ENCODE measurements at places on chromosomes 16 and 17.

DNA sequence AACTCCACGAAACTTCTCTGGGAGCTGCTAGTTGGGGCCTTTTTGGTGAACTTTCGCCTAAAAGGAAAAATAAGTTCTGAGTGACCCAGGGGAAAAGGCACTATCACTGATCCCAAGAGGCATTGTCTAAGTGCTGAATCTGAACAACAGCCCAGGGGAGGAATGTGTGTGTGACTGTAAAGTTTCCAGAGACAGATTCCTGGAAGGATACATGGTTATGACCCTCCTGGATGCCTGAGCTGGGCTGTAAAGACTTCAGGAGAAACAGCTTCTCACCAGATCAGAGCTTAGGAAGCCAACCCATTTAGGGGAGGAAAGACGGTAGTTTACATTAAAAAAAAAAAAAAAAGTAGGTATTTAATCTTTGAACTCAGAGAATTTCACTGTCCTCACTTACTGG is 20.2 kb downstream of the HIGD1B start:
- DNase-seq, result no peak

DNA sequence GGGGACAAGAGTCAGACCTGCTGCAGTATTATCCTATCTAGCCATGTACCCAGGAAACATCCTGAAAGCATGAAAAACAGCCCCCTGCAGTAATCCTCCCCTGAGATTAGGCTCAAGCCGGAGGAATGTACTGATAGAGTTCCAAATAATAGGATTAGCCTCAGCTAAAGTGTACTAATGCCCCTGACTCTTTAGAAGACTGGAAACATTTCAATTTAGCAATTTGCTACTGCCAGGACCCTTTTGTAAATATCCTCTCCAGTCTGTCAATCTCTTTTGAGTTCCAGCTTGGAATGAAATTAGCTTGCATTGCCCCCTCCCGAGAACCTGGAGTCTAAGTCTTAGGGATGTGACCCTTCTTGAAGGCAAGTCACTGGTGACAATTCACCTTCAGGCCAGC is 110.8 kb upstream of the DNAH9 start:
- DNase-seq, result no peak

DNA sequence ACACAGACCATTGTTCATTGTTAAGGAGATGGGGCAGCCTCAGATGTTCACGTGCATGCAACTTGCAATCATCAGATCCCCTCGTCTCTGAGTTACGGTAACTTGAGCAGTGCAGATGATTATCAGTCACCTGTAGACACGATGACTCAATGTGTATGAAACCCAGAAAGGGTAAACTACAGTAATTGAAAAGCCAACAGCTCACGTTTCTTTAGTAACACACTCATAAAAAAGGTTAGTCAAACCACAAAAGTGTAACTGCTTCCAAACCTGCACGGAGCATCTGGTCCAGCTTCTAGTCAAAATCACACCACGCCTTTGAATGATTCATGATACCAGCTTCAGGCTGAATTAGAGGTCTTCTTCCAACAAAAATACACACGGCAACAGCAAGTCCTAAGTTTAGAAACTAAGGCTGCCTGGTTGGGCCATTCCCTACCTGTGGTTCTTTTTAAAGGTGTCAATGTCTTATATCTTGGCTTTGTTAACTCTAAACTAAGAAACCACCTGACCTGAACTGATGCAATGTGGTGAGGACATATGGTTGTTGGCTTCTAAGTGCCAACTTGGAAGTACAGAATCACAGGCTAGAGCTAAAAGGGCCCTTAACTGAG is 32.3 kb downstream of the GRB7 start:
- DNase-seq, result no peak

DNA sequence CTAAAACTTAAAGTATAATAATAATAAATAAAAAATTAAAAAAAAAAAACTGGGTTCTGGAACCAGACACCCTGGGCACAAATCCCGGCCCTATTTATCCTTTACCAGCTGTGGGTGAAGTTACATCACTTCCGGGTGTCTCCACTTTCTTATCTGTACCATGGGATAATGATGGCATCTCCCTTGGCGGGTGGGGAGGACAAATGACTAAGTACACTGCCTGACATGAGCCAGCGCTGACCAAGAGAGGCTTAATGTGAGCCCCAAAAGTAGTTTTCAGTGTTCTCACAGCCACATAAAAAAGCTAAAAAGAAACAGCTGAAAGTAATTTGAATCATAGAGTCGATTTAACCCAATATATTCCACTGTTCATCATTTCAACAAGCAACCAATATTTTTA is 424.9 kb downstream of the SOX9 start:
- DNase-seq, result no peak

- peak; percentile 35 for DNase-seq
Observed at GRCh38 chr16:19393226-19394111, 24.2 kb upstream of the TMC5 start.

DNA sequence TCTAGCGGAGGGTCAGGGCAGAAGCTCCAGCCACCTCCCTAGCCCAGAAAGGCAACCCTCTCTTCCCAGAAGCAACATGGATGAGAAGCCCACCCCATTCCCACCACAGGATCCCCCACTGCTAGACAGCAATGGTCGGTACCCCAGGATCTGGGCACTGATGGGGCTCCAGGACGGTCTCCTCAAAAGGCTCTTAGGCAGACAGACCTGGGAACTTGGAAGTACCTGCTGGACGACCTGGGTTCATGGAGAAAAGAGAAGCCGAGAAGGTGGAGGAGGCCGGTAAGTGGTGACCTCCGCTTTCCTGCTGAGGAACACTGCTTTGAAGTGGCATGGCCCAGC is 96.6 kb downstream of the TBC1D16 start:
- no peak for DNase-seq

- DNase-seq, result peak; percentile 38
Observed at GRCh38 chr16:50841081-50841886, 99.4 kb downstream of the CYLD start.

- DNase-seq, result no peak
Observed at GRCh38 chr16:85707528-85708095, 18.9 kb upstream of the GINS2 start.

DNA sequence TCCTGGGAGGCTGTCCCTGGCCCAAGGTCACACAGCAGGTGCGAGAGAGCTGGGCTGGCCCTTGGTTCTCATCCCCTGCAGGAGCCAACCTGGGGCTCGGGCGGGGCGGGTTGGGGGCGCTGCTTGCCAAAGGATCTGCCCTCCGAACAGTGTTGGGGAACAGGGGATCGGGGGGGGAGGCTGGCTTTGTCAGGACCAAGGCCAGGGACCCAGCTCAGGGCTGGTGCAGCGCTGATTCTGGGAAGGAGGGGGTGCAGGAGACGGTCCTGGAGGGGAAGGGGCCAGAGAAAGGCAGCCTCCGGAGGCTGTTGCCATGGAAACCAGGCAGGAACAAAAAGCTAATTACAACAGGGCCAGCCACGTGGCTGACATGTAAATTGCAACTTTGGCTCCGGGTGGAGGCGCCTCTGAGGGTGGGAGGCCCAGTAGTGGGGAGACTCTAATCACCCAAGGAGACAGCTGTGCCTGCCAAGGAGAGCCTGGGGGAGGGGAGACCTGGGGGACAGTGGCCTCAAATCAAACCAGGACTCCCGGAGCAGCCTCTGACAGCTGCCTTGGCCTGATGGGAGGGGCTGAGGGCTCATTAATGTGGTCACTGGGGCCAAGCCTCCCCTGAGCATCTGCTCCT is 1.3 kb downstream of the TUBB3 start:
- peak; percentile 95 for DNase-seq

All from NCI-H524 (cell line).